ENCODE measurements at places on chromosomes 5 and 9.

GRCh38 chr5:178590924-178591423 lies 781 bp upstream of the COL23A1 start:
- no peak for DNase-seq

DNA sequence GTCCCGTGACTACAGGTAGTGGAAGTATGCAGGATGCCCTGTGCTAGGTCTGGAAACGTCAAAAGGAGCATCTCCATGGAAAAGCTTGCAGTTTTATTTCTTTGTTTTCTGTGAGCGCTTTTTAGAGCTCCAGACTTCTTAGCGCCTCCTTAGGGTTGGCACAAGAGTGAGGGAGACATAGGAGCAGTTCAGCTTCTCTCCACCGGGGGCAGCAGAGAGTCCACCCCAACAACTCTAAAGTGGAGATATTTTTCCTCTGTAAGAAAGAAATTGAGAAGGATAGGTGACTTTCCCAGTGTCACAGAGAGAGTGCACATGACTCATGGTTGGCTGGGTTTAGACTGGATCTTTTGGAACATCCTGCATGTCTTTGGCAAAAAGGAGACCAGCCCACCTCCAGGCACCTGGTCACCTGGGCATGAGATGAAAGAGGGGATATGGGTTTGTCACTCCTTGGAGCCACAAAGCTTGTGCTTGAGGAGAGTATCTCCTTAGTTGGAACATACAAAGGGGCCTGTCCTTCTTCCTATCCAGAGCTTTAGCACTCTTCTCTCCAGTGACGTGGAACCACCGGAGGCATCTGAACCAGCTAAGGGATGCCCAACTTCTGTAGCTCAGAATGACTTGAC lies 637.7 kb downstream of the SEMA5A start:
- DNase-seq: peak; percentile 13

DNA sequence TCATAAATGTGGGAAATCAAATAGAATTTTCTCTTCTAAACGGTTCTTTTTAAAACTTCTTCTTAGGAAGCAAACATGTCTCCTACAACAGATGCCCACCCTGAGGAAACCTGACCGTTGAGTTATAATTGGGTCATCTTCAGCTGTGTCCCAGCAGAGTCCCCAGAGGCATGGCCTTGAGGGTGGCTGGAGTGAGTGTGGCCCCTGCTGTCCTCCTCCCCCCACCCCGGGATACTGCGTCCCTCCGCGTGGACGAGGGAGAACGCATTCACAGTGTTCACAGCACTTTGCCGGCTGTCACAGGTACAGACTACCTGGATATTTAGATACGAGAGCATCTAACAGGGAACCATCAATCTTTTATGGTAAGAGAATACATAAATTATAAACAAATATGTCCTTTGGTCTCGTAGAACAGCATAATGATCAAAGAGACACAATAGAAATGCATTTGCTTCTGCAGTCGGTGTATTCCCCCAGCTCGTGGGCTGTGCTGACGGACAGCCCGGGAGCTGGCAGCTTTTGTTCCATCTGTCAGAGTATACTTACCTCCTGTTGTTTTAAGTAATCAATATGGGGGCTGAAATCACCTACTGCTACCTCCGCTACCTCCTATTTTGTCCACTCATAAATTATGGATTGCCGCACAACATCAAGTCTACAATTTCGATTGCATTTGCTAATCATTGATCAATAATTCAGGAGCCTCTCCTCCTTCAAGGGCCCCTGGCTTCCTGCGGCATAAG lies 214.7 kb downstream of the IRX2 start:
- DNase-seq: no peak

DNA sequence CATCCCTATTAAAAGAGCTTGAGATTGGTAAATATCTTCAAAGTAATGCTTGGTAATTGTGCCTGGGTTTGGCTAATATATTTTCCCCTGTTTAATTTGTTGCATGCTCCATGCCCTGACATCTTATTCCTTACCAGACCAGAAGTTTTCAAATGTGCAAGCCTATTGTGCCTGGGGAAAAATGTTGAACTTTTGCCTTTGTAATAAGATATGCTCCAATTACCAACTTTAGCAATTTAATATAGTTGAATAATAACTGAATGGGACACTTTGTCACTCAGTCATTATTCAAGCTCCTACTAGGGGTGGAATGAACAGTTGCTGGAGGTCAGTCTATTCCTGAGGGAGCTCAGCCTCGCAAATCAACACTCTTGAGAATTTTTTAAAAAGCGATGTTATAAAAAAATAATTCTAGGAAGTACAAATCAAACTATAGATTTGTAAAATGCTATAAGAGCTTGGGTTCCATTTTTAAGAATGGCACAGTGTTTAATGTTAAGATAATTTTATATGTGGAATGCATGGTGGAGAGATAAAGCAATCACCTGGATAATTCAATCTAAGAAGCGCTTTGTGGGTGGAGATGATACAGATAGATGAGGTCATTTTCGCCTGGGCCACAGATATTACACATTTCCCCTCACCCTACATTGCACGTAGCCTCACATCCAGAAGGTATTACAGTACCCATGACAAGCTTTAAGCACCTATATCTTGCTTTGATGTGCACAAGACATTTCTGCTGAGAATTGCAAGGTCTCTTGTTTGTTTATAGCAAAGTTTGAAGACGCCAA lies 231.8 kb downstream of the PIK3R1 start:
- no peak for DNase-seq

GRCh38 chr9:137305798-137306065 lies 3.7 kb upstream of the NRARP start:
- DNase-seq: no peak

- DNase-seq: no peak
These were observed 87.0 kb upstream of the ZNF462 start for GRCh38 chr9:106775960-106776359.

DNA sequence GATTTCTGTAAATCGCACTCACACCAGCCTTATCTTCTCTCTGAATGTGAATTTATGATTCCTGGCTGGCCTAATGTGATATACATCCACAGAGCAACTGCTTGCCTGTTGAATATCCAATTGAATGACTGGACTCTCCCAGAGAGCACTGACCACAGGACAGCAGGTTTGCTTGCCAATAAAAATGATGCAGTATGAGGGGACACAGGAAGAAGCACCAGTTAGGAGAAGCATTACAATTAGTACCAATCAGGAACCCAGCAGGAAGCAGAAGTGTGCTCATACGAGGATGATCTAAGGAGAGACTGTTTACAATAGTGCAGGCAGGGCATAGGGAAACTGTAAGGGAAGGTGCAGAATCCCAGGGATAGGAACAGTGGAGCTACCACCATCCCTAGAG lies 127.2 kb upstream of the ZNF366 start:
- DNase-seq: no peak

DNA sequence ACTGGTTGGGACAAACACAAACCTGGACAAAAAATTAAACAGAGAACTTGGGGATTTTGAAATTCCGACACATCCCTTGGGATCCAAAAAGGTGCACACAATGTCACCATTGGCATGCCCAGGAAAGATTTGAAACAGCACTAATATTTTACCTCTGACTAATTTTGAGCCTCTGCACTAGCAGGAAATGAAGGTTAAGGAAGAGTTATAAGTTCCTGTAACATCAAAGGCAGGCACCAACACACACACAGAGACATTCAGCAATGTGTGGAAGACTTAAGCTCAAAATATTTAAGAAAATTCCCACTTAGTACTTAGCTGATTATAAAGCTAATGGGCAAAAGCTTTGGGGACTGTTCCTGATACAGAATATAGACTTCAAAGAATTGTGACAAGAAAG lies 247.0 kb downstream of the CDH9 start:
- DNase-seq: no peak

GRCh38 chr9:93523518-93524144 lies 52.8 kb upstream of the PHF2 start:
- DNase-seq: no peak

DNA sequence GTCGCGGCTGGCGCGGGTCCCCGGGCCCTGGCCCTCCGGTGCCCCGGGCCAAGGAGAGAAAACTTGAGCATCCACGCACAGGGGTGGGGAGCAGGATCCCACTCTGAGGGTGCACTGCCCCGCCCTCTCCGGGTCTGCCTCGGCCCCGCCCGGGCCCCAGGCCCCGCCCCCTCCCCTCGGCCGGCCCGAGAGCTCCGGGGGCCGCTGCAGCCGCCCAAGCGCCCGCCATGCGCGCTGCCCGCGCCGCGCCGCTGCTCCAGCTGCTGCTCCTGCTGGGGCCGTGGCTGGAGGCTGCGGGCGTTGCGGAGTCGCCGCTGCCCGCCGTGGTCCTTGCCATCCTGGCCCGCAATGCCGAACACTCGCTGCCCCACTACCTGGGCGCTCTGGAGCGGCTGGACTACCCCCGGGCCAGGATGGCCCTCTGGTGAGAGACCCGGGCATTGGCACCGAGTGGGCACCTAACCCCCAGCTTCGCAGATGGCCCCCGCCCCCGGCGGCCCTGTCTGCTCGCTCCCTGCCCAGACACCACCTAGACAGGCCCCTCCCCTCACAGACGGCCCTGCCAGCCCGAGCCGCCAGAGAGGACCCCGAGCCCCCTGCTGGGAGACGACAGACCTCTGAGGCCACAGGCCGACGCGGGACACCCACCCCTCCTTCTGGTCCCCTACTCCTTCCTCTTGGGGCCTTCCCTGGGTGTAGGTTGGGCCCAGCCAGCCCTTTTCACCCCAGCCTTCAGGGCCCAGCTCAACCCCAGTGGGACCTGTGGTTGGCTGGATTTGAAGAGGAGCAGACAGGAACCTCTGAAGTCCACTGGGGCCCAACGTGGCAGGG lies at the start of gene CERCAM:
Gene CERCAM, plus strand, starts transcription at position 207 of the 831 bp plus-strand sequence. Its CDS starts 21 bp downstream, at position 228.
- DNase-seq: no peak

DNA sequence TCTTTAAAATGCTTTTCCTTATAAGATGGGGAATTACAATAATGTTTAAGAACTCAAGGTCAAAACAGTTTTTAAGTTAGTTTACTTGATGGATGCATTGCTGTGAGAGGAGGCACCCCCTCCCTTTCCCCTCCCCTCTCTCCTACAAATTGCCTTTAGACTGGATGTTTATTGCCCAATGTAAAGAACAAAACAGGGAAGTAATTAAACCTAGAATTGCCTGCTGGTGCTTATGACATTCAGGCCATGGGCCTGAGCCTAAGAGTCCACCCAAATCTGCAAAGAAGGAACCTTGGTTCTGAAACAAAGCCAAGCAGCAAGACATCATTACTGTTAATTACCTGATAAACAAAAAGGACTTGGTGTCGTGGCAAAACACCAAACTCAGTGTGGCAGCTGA lies 630.3 kb downstream of the ISL1 start:
- DNase-seq: no peak

- no peak for DNase-seq
These were observed 512.7 kb upstream of the PAPPA start for GRCh38 chr9:115640887-115641286.

- no peak for DNase-seq
These were observed 846 bp upstream of the TRAF1 start for GRCh38 chr9:120927269-120928014.

DNA sequence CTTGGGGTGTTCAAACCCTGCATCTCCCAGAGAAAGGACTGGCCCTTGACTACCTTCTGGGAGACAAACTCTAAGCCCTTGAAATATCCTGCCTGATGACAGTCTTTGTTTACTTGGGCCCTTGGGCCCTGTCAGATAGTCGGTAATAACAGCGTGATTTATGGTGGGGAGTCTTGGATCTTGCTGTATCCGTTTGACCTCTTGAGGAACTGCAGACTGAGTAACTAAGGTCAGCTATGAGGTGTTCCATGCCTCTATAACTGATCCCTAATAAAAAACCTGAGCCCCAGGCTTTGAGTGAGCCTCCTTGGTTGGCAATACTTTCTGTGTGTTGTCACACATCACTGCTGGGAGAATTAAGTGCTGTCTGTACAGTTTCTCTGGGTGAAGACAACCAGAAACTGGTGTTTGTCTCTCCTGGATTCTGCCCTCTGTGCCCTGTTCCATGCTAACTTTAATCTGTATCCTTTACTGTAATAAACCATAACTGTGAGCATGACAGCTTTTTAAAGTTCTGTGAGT lies 56.2 kb upstream of the ANKRD33B start:
- DNase-seq: no peak

DNA sequence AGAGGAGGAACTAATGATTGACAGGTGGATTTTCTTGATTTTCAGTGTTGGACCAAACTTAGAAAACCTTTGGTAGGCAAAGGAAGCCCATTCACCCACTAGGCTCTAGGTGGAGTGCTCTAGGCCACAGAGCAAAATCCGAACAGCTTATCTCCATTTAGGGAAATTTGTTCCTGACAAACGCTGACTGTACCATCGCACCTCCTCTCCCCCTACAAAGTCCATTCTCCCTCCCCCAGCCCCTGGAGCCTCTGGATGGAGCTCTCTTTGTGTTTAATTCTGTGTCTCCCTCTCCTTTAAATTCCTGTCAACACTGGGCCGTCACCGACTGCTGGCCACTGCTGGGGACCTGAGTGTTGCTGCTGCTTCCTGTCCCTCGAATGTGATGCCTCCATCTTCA lies 350.1 kb upstream of the IRX2 start:
- no peak for DNase-seq

DNA sequence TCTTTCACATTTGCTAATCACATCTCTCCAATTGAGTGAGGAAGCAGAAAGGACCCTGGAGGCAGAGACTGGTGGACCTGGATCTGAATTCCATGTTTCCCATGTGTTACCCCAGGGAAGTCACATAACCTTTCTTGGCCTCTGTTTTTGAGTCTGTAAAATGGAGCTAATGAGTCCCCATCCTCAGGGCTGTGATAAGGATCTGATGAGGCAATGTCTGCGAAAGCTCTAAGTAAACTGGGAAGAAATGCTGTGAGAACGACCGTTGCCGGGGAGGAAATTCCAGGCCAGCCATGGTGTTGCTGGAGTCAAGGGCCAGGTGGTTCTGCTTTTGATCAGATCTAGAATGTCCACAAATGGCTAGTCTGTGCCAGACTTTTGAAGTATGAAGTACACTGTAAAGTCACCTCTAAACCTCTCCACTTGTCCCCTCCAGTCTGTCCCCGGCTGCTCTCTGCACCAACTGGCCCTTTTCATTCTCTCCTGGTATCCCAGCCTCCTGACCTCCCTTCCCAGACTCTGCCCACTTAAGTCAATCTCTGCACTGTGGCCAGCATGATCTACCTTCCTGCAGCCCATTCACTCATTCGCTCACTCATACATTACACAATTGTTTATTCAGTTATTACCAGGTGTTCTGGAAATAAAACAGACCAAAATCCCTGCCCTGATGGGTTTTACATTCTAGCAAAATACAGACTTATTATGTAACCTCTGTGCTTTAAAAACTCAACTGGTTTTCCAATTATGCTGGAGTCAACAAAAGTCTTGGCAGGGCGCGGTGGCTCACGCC lies 32.5 kb upstream of the N4BP3 start:
- no peak for DNase-seq

GRCh38 chr5:53362521-53362941 lies 117.9 kb upstream of the FST start:
- DNase-seq: no peak

- peak; percentile 36 for DNase-seq
These were observed at the start of gene TNIP1 for GRCh38 chr5:151080613-151081430. Gene TNIP1 (minus strand): TSS chr5:151081034. CDS start chr5:151065095, 15,939 bp downstream.

Measured in LNCaP clone FGC (cell line).